ENCODE measurements at places on chromosomes 16 and 17.
A peak's percentile ranks its signal among the peaks of the same experiment; 100 is the strongest.

DNA sequence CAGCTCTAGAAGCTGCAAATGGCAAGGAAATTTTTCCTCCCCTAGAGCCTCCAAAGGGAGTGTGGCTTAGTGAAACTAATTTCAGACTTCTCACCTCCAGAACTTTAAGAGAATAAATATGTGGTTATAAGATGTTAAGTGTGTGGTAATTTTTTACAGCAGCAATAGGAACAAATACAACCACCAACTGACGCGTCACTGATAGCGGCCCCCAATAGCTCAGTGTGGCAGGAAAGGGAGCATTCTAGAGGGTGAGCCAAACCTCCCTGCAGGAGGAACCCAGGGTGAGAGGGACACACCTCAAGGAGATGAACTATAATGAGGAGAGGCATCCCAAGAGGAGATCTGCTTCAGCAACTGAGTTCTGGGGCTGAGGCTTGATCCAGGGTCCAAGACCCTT is 4.0 kb downstream of the CCL4 start:
- DNase-seq: no peak

DNA sequence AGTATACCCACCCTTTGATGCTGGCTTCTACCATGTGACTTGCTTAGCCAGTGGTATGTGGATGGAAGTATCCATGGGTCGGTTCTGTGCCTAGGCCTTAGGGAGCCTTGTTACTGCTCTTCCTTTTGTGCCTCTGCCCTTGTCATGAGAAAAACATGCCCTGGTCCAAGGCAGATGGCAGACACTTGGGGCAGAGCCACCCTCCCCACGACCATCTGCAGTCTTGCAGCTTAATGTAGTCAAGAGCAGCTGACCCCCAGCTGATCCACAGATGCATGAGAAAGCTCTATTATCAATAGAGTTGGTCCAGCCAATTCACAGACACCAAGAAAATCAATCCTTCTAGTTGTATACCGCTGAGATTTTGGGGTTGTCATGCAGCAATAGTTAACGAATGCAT is 95.7 kb downstream of the SLC39A11 start:
- no peak for DNase-seq

GRCh38 chr17:65371702-65372101 is 189.7 kb downstream of the AXIN2 start:
- DNase-seq: no peak

DNA sequence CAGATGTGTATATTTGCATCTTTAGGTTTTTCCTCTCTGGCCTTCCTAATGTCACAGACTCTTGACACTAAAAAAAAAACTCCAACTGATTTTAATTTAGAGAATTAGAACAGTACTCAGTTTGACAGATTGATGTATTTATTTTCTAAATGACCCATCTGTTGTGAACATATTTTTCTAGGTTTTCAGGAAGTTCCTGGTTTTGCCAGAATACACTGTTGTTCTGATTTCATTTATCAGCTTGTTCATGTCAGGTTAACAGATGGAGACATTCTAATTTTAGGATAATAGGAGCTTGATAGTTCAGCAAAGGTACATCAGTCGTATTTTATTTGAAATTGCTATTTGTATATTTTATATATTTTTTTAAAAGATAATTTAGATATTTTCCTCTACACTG is 133.4 kb downstream of the TANC2 start:
- no peak for DNase-seq

GRCh38 chr16:1156055-1156982 is 3.4 kb downstream of the CACNA1H start:
- no peak for DNase-seq

GRCh38 chr17:41406205-41406604 is 8.8 kb upstream of the KRT31 start:
- DNase-seq: no peak

DNA sequence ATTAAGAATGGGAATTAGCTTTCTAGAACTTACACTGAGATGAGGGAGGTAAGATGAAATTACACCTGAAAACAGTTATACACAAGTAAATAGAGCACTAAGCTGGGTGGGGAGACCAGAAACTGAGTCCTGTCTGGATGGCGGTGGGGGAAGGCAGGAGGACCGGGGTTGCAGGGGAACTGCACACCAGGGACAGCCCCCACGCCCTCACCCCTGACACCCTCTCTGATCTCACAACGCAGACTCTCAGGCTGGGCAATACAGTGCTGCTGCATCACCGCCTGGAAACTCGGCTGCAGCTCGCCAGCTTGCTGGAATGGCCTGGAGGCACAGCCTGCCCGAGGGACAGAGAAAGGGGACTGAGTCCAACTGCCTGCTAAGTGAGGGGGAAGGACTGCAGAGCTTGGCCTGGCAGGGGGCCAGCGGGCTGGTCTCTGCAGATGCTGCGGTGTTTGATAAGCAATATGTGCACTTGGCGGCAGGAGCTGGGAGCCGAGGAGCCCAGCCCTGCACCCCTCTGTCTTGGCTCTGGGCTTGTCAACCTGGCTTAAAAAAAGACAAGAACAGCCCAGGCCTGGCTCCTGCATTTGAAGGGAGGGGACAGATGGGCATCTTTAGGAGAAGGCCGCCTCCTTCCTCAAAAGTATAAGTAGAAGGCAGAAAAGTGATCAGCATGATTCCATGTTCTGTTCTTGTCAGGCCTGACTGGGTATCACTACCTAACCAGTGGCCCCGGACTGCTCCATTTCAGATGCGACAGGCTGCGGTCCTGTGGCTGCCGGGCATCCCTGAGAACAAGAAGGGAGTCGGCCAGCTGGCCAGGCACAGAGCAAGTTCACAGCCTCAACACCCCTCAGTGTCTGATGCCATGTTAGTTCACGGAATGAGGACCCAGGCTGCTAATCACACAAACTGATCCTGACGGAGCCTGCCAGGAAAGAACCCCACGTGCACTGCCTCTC is 30.2 kb downstream of the SPHK1 start:
- peak; percentile 93 for DNase-seq

DNA sequence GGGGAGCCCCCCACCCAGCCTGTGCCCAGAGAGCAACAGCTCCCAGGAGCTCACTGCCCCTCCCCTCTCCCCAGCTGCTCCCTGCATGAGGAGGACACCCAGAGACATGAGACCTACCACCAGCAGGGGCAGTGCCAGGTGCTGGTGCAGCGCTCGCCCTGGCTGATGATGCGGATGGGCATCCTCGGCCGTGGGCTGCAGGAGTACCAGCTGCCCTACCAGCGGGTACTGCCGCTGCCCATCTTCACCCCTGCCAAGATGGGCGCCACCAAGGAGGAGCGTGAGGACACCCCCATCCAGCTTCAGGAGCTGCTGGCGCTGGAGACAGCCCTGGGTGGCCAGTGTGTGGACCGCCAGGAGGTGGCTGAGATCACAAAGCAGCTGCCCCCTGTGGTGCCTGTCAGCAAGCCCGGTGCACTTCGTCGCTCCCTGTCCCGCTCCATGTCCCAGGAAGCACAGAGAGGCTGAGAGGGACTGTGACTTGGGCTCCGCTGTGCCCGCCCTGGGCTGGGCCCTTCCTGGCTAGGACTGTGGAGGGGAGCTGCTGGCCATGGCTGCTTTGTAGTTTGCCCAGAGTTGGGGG is 584 bp downstream of the TCAP start:
- no peak for DNase-seq

DNA sequence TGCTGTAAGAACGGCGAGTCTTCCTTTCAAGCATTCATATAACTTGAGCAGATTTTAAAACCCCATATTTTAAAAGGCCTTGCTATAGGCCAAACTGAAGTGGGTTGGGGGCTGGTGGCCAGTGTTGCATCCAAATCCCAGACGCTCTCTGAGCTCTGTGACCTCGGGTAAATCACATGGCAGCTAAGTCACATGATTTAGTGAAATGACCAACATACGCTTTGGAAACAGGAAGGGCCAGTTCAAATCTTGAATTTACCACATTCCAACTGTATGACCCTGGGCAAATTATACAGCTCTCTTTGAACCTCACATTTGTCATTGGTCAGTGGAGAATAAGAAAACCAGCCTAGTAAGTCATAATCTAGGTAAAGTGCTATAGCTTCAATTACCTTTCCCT is 519.3 kb downstream of the HAPSTR1 start:
- no peak for DNase-seq

GRCh38 chr16:4979736-4980660 is 21.9 kb downstream of the SEC14L5 start:
- DNase-seq: no peak

GRCh38 chr17:56300144-56300543 is 146.9 kb downstream of the ANKFN1 start:
- no peak for DNase-seq

DNA sequence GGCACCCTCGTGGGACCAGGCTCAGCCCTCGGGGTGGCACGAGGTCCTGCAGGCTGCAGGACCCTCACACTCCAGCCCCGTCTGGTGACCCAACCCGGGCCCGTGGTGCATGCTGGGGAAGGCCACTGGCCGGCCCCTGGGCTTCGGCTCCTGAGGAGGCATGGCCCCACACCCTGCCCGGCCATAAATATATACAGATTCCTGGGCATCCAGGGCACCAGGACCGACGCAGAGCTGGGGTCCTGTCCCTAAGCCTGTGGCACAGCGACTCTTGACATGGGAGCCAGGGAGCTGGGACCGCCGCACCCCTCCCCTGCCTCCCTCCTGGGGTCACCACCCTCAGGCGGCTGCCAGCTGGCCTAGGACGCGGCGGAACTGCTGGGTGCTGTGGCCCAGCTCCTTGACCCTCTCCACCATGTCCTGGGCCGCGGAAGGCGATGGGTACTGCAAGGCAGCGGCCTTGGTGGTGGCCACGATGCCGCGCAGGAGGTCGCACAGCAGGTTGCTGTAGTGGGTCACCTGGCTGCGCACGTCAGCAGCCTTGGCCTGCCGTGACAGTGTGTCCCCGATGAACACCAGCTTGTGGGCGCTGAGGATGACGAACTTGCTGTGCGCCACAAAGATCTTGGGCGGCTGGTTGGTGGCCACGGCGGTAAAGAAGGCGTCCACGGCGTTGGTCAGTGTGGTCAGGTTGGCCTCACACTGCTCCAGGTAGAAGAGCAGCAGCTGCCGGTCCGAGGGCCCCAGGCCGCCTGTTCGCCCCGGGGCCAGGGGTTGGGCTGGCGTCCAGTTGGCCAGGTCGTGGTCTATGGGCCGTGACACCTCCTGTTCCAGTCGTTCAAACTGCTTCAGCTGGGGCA is 10.6 kb downstream of the CTRB1 start:
- no peak for DNase-seq

- DNase-seq: no peak
Measured at GRCh38 chr17:62343764-62344270, 36.5 kb upstream of the EFCAB3 start.

DNA sequence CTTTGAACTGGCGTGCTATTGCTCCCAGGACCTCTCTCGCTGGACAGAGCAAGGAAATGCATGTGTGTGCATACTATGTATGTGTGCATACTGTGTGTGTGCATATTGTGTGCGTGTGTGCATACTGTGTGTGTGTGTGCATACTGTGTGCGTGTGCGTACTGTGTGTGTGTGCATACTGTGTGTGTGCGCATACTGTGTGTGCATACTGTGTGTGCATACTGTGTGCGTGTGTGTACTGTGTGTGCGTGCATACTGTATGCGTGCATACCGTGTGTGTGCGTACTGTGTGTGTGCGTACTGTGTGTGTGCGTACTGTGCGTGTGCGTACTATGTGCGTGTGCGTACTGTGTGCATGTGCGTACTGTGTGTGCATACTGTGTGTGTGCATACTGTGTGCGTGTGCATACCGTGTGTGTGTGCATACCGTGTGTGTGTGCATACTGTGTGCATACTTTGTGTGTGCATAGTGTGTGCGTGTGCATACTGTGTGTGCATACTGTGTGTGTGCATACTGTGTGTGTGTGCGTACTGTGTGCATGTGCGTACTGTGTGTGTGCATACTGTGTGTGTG is 89.4 kb downstream of the RPTOR start:
- no peak for DNase-seq

DNA sequence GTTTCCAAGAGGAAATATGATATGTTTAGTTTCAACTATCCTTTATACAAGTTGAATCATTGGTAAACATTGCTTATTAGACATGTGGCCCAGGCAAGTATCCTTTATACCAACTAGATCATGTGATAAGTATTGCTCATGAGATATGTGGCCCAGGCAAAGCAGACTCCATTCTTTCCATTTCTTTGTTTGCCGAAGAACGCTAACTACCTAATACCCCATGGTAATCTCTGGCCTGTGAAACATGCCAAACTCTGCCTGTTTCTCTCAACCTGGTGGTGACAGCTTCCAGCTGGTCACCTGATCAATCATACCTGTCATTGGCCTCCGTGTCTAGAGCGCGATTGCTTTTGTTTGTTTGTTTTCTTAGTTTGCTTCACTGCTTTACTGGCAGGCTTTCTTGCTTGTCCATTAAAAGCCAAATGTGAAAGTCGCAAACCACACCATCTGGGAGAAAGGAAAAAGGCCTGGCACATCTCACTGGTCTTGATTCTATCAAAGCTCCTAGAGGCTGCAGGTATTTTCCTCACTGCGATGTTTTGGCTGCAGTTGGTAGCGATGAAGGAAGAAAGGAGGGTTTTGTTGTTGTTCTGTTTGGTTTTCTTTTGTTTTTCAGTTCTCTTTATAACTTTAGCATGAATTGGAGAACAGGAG is 686.2 kb downstream of the KCNJ2 start:
- no peak for DNase-seq

DNA sequence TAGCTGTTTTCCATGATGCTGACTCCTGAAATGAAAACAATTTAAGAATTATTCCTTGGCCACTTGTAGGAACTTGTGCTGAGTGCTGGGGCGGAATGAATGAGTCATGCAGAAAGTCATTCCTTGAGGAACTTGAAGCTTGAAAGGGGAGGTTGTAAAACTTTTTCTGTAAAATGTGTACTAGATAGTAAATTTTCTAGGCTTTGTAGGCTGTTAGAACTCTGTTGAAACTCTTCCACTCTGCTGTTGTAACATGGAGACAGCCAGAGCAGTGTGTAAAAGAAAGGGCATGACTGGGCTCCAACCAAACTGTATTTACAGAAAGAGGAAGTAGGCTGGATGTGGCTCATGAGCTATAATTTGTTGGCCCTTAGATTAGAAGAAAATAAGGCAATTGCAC is 46.1 kb downstream of the ABCA8 start:
- no peak for DNase-seq

GRCh38 chr17:79179334-79179733 is 104.7 kb downstream of the ENGASE start:
- no peak for DNase-seq

GRCh38 chr16:35733971-35734702 is 2274.7 kb downstream of the TP53TG3F start:
- DNase-seq: no peak

- DNase-seq: no peak
Measured at GRCh38 chr16:87725596-87726235, 40.1 kb downstream of the KLHDC4 start.

- DNase-seq: no peak
Measured at GRCh38 chr16:2452650-2453049, 7.3 kb upstream of the TEDC2 start.

Measured in spinal cord (tissue), 10 donors.